Fibroblast of skin of left biceps (primary cell): ENCODE measurements at places on chromosomes 2 and 18.

GRCh38 chr2:200781616-200782015 lies 30.1 kb upstream of the BZW1 start:
- no peak for DNase-seq

- no peak for DNase-seq
Observed at GRCh38 chr2:12737297-12737696, 20.6 kb downstream of the TRIB2 start.

- no peak for DNase-seq
Observed at GRCh38 chr18:44883671-44884070, 203.0 kb downstream of the SETBP1 start.

GRCh38 chr2:67076239-67076624 lies 320.9 kb upstream of the ETAA1 start:
- DNase-seq: no peak

GRCh38 chr2:85886590-85886989 lies 2.2 kb downstream of the ST3GAL5 start:
- DNase-seq: peak; percentile 88

GRCh38 chr2:145622285-145622684 lies 1102.4 kb upstream of the ZEB2 start:
- DNase-seq: no peak

DNA sequence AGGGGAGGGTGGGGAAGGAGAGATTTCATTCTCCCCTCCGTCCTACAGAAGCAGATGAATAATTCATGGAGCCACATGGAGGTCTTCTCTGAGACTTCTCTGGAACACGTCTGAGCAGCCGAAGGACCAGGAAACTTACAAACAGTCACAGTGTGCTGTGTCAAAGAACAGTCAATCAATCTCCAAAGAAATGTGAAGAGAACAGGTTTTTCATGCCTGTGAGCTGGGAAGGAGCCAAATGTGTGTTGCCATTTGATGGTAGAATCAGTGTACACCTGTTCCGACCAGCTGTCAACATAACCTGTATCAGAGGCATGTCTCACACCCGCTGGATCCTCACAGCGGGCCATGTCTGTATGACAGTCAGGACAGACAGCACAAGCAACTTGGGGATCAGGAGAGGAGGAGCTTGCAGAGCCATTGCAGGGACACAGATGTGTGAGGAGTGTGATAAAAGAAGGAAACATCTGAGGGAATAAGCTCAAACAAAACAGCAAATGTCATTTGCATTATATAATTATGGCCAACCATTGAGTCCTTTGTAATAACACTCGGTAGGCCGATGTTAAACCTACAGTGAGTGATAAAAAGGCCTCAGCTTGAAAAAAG lies 298.5 kb downstream of the EN1 start:
- DNase-seq: no peak

- DNase-seq: no peak
Observed at GRCh38 chr2:48049371-48049770, 143.1 kb upstream of the FBXO11 start.

DNA sequence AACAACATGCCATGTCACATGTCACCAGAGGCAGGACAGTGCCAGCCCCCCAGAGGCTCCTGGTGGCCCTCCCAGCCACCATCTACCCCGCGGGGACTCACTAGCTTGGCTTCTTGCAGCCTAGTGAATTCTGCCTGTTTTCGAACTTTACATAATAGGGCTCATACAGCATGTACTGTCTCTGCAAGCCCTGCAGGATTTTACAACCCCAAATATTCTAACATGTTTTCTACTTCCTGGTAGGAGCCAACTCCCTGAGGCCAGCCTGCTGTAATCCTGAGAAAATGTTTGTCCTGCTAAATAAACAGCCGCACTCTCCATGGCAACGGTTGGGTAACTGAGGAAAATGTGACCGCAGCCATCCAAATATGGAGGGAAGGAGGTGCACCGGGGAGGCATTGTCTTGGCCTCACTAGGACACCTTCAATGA lies 2.7 kb downstream of the PER2 start:
- peak; percentile 30 for DNase-seq

GRCh38 chr2:2872713-2873449 lies 504.7 kb downstream of the EIPR1 start:
- DNase-seq: no peak

DNA sequence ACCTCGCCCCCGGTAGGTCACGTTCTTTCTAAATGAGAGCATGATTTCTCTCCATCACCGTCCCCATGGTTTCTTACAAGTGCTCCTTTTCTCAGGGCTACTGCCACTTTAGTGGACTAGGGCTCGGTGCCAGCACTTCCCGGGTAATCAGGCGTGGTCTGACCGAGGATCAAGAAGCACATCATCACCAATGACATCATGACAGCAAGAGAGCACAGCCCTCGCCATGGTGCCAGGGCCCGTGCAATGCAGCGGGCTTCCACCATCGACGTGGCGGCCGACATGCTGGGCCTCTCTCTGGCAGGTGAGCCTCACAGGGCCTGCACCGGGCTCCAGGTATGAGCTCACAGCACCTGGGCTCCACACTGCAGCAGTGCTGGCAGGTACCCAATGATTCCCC lies 75.2 kb downstream of the INPP4A start:
- no peak for DNase-seq

- DNase-seq: peak; percentile 8
Observed at GRCh38 chr18:37322492-37323035, 243.0 kb downstream of the CELF4 start.

GRCh38 chr2:189104934-189105333 lies 74.6 kb downstream of the COL5A2 start:
- DNase-seq: no peak

DNA sequence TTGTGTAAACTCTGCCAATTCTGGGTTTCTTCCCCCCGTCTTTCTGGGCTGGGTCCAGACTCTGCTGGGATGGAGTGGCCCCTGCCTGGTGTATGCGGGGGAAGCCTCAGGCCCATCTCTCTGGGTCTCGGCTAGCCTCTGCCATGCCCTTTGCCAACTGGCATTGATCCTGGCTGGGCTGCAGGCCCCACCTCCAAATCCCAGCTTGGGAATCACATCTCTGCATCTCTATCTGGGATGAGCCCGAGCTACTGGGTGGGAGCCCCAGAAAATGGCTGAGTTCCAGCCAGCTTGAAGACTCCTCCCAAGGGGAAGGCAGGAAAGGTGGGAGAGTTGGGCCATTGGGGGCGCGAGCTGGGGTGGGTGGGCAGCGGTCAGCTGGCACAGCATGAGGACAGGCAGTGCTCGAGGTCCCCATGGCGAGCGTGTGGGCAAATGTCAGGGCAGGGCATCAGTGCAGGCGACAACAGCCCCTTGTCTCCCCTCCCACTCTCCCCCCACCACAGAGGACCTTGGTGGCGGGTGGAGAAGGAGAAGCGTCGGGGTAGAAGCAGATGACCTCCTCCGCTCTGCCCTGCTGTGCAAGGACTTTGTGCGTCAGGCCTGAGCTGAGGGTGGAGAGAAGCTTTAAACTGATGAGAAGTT lies 139.4 kb downstream of the ASB1 start:
- DNase-seq: no peak

- DNase-seq: no peak
Observed at GRCh38 chr2:219514836-219515235, 554 bp downstream of the ASIC4 start.

GRCh38 chr2:166614029-166614428 lies 120.0 kb upstream of the SCN7A start:
- DNase-seq: no peak

GRCh38 chr2:59850554-59850953 lies 702.9 kb downstream of the BCL11A start:
- DNase-seq: no peak

DNA sequence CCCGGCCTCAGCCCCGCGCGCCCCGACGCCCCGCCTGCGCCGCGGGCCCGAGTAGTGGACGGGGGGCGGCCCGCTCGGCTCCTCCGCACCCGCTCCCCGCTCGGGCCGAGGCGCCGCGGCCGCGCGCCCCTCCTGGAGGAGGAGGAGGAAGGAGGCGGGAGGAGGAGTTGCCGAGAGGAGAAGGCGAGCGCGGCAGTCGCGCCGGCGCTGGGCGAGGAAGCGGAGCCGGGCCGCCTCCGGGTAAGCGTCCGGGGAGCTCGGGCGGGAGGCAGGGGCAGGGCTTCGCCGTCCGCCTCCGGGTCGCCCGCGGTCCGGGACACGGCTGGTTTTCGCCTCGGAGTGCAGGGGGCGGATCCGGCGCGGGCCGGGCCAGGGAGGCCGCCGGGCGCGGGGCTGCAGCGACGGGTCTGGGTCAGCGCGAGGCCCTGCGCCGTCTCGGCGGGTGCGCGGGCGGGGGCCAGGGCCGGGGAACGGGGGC lies at the start of gene SOCS6:
TSS of gene SOCS6 (plus strand) at position 195 of the 478 bp plus-strand sequence. CDS start 35,624 bp downstream, outside the sequence.
- DNase-seq: peak; percentile 20

- no peak for DNase-seq
Observed at GRCh38 chr2:36544638-36545338, 53.2 kb downstream of the FEZ2 start.

- no peak for DNase-seq
Observed at GRCh38 chr2:95063086-95063958, 37.8 kb downstream of the MAL start.

- no peak for DNase-seq
Observed at GRCh38 chr2:230975927-230976326, 20.0 kb upstream of the SPATA3 start.
